ENCODE measurements at places on chromosomes 11 and 22. TPM values are rescaled to one million over a fixed set of nuclear protein-coding genes. Genes with fewer than 3 reads are reported as not detected.
A peak's percentile ranks its signal among the peaks of the same experiment; 100 is the strongest.

- no peak overlapping the region for H3K4me3 ChIP-seq
- no peaks in the 10 kb centered on the region for H3K36me3 ChIP-seq
- no peak overlapping the region for H3K27ac ChIP-seq
Observed at GRCh38 chr11:40401132-40401853, 1058.2 kb downstream of the LRRC4C start.

GRCh38 chr11:11757909-11758308 lies 83.9 kb upstream of the USP47 start:
- peak; percentile 23 for DNase-seq
- H3K4me3 ChIP-seq, result no peak overlapping the region
- H3K36me3 ChIP-seq, result no peaks in the 10 kb centered on the region
- H3K27me3 ChIP-seq, result no peaks in the 10 kb centered on the region
- no peaks in the 10 kb centered on the region for H3K4me1 ChIP-seq
- no peak overlapping the region for H3K27ac ChIP-seq

GRCh38 chr22:49564666-49565515 lies 262.8 kb downstream of the BRD1 start:
- no peaks in the 10 kb centered on the region for H3K27me3 ChIP-seq
- H3K4me1 ChIP-seq, result no peaks in the 10 kb centered on the region
- H3K36me3 ChIP-seq, result no peaks in the 10 kb centered on the region

- H3K27ac ChIP-seq, result no peak overlapping the region
- H3K4me3 ChIP-seq, result no peak overlapping the region
- no peaks in the 10 kb centered on the region for H3K4me1 ChIP-seq
Observed at GRCh38 chr11:77118971-77119370, 9.1 kb upstream of the MYO7A start.

FAM180B gene
- not detected for total RNA-seq

DNA sequence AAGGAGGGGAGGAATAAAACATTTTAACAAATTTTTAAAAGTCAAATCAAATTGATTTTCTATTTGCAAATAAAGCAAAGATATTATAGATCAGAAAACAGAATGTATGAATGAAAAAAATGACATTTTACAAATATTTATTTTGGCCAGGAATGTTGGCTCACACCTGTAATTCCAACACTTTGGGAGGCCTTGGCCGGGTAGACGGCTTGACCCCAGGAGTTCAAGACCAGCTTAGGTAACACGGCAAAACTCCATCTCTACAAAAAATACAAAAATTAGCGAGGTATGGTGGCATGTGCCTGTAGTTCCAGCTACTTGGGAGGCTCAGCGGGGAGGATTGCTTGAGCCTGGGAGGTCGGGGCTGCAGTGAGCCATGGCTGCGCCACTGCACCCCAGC lies 18.2 kb downstream of the THAP12 start:
- H3K36me3 ChIP-seq, result peaks cover 32% of the 10 kb centered on the region
- H3K27me3 ChIP-seq, result no peaks in the 10 kb centered on the region
- peaks cover 11% of the 10 kb centered on the region for H3K4me1 ChIP-seq
- H3K27ac ChIP-seq, result no peak overlapping the region
- no peak overlapping the region for H3K4me3 ChIP-seq

GRCh38 chr11:69094915-69095290 lies 46.2 kb downstream of the TPCN2 start:
- no peak overlapping the region for H3K27ac ChIP-seq
- no peak overlapping the region for H3K4me3 ChIP-seq
- H3K27me3 ChIP-seq, result no peaks in the 10 kb centered on the region
- H3K36me3 ChIP-seq, result peaks cover 34% of the 10 kb centered on the region
- no peak for DNase-seq

DNA sequence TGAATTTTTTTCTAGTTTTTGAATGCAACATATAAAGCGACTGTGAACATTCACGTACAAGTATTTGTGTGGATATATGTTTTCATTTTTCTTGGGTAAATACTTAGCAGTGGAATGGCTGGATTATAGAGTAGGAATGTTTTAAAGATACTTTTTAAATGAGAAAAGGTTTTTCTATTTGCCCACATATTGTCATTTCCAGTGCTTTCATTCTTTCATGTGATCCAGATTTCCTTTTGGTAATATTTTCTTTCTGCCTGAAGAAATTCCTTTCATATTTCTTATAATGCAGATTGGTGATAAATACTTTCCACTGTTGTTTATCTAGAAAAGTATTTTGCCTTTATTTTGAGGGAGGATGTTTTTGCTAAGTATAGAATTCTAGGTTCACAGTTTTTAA lies 7.9 kb downstream of the DDB2 start:
- no peak overlapping the region for H3K4me3 ChIP-seq
- no peak for DNase-seq
- peaks cover 16% of the 10 kb centered on the region for H3K4me1 ChIP-seq
- no peak overlapping the region for H3K27ac ChIP-seq

DNA sequence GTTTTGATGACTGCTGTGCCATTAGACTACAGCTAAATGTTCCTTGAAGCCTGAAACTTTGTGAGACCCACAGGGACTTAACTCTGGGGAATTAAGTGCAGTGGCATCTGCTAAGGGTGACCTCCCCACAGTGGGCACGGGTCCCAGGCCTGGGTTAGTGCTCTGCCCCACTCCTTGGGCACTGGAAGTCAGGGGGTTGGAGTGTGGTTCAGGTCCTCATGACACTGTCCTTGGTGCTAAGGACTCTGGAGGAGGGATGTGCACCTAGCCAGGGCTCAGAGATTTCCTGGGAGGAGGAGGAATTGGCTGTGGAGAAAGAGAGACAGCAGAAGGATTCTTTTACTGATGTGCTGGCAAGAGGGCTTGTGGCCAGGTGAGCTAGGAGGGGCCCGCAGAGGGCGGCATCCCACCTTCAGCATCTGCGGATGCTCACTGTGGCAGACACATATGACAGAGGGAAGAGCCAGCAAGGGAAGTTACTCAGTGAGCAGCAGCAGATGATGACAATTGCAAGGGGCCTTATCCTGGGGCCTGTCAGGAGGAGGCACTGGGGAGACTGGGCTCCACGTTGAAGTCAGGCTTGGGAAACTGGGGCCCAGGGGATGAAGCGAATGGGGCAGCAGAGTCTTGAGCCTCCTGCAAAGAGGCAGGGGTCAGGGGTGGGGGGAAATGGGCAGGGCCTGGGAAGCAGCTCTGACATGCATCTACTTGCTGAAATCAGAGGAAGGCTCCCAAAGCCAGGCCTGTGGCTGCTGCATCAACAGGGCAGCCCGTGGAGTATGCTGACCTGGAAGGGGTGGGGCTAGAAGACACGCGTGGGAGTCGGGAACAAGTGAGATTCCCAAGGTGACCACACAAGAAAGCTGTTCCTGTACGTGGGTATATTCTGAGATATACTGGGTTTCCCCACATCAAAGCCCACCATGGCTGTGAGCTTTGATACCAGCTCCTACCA lies 144.0 kb downstream of the MPPED1 start:
- no peak for DNase-seq
- no peak overlapping the region for H3K4me3 ChIP-seq
- H3K27me3 ChIP-seq, result no peaks in the 10 kb centered on the region
- H3K4me1 ChIP-seq, result no peaks in the 10 kb centered on the region

GRCh38 chr11:68998390-68998911 lies 14.6 kb downstream of the MRGPRF start:
- no peaks in the 10 kb centered on the region for H3K4me1 ChIP-seq
- no peak overlapping the region for H3K4me3 ChIP-seq
- no peaks in the 10 kb centered on the region for H3K27me3 ChIP-seq
- H3K27ac ChIP-seq, result peak overlapping the region; percentile 94
- H3K36me3 ChIP-seq, result no peaks in the 10 kb centered on the region

GTPBP1 gene
- 41.6 TPM for total RNA-seq

MAML2 gene
- total RNA-seq, result 17.4 TPM

GRCh38 chr22:23380911-23381310 lies 199.2 kb downstream of the IGLL1 start:
- peaks cover 3% of the 10 kb centered on the region for H3K27me3 ChIP-seq
- no peak overlapping the region for H3K27ac ChIP-seq
- peaks cover 17% of the 10 kb centered on the region for H3K4me1 ChIP-seq
- no peak overlapping the region for H3K4me3 ChIP-seq
- H3K36me3 ChIP-seq, result no peaks in the 10 kb centered on the region
- no peak for DNase-seq

- no peak overlapping the region for H3K27ac ChIP-seq
- no peaks in the 10 kb centered on the region for H3K4me1 ChIP-seq
- DNase-seq, result peak; percentile 41
- no peak overlapping the region for H3K4me3 ChIP-seq
- H3K27me3 ChIP-seq, result no peaks in the 10 kb centered on the region
Observed at GRCh38 chr11:128240546-128240945, 346.8 kb downstream of the ETS1 start.

- H3K36me3 ChIP-seq, result no peaks in the 10 kb centered on the region
- no peak overlapping the region for H3K27ac ChIP-seq
- DNase-seq, result no peak
- no peaks in the 10 kb centered on the region for H3K27me3 ChIP-seq
- H3K4me1 ChIP-seq, result peaks cover 64% of the 10 kb centered on the region
Observed at GRCh38 chr22:24580276-24580675, 12.6 kb downstream of the LRRC75B start.

Data from stomach (tissue), 19 donors.